ENCODE measurements at places on chromosomes 12 and 14.

DNA sequence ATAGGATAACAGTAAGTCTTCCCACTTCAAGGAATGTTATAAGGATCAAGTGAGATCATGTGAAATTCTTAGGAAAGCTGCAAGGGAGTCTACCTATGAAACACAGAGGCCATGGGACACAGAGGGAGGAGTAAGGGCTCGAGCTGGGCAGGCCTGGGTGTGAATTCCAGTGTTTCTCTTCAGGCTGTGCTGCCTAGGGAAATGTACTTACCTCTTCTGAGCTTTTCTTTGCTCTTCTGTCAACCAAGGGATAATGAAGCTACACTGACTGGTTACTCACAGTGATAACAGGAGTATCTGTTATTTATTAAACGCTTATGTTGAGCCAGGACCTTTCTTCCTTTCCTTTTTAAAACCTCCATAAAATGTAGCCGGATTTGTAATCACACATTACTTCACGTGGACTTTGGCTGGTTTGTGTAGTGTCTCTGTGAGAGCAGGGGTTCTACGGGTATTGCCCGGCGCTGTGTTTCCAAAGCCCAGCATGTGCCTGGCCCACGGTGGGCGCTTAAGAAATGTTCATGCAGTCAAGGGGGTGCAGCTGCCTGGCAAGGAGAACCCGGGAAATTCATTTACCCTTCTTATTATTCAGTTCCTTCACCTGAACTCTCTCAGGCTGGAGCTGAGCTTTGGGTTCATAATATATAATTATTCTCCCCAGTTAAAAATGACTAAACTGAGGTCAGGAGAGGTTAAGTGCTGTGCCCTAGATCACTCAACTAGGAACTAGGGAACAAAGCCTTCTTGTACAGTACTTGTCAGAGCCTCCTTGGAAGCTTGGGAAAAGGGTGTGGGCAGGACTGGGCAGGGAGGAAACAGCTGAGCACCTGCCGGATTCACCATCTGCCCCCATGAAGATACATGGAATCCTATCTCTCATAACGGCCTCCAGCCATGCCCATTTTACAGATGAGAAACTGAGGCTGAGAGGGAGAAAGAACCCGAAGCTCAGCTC lies 214.2 kb downstream of the CACNA1C start:
- DNase-seq, result no peak

GRCh38 chr12:32146074-32146873 lies 39.6 kb downstream of the BICD1 start:
- no peak for DNase-seq

GRCh38 chr12:122873540-122873939 lies 22.4 kb downstream of the VPS37B start:
- no peak for DNase-seq

GRCh38 chr12:117836476-117836875 lies 132.3 kb downstream of the KSR2 start:
- DNase-seq, result no peak

- no peak for DNase-seq
Measured at GRCh38 chr14:100440758-100441203, 117.6 kb downstream of the SLC25A47 start.

DNA sequence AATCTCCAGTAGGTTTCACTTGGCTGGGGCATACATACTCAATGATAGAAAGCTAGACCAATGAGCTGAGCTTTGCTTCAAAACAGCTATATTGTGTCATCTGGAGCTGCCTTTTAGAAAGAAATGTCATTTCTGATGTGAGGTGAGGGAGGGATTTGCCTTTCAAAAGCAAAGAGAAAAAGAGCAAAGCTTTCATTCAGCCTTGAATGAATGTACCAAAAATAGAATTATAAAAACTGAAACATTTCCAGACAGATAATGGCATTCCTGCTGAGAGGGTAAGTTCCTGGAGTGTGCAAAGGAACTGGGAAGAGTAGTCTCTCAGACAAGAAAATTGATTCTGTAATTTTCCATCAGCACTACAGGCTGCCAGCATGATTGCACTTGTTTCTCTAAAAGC lies 710.0 kb downstream of the LRFN5 start:
- DNase-seq, result no peak

DNA sequence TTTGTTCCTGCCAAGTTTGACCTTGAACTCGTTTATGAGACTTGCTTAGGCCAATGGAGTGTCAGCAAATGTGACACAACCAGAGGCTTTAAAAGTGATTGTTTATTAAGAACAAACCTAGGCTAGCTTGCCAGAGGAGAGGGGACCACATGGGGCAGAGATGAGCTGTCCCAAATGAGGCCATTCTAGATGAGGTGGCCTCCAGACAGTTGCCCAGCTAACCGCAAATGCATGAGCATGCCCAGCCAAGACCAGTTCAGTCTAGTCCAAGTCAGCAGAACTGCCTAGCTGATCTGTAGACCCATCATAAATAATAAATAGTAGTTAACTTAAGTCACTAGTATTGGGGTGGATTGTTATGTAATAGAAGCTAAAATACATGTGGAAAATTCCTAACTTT lies 172.8 kb upstream of the DYRK2 start:
- no peak for DNase-seq

DNA sequence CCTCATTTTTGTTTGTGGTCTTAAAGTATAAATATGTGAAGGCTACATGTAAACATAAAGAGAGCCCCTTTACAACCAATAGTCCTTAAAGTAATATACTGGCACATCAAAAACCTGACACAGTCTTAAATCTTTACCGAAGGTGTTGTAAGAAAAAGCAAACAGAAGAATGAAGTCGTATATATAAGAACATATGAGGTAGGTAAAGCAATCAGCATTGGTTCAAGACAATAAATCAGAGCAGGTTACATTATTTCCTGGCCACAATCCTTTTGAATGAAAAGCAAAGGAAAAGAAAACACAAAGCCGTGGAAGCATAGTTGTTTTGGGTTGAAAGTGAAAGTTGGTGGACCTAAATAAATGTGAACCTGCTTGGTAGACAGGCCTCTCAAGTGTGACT lies 183.7 kb upstream of the STXBP6 start:
- DNase-seq, result no peak

DNA sequence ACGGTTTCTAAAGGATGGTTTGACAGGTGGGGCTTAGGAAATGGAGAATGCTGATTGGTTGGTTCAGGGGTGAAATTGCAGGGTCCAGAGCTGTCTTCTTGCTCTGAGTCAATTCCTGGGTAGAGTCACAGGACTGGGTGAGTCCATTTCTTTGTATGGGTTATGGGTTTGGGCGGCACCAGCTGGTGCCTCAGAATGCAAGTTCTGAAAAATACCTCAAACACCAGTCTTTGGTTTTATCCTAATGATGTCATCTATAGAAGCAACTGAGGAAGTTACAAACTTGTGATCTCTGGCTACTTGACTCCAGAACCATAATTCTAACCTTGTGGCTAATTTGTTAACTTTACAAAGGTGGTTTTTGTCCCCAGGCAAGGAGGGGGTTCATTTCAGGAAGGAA lies 47.6 kb upstream of the EIF5 start:
- DNase-seq, result no peak

- DNase-seq, result no peak
Measured at GRCh38 chr12:97452230-97452629, 10.4 kb upstream of the RMST start.

- no peak for DNase-seq
Measured at GRCh38 chr12:2431810-2432209, 363.0 kb upstream of the FKBP4 start.

DNA sequence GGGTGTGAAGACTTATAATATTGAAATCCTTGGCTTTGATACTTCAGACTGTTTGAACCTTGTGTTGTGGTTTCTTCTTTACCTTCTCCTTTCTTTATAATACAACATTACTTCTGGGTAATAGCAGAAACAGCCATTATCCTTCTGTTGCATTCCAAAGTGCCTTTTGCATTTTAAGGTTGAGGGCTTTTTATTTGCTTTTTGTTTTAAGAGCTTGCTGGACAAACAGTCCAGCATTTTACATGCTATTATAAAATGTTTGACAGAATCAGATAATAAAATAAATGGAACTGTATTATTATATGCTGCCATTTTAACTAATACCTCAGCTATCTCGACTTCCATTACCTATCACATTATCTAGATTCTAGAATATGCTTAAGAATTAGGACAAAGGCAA lies 14.0 kb downstream of the RNF34 start:
- no peak for DNase-seq

DNA sequence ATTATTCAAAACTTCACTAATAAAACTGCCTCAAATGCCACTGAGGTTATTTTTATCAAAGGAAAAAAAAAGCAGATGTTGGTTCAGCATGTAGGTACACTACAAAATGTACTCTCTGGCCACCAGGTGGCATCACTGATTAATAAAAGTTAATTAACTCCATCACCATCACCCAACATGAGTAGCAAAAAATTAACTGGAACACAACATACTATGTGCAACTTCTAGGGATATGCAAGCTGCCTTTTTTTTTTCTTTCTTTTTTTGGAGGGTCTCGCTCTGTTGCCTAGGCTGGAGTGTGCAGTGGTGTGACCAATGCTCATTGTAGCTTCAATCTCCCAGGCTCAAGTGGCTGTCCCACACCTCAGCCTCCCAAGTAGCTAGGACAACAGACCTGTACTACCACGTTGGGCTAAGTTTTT lies 43.8 kb upstream of the NR2C1 start:
- DNase-seq, result no peak

- no peak for DNase-seq
Measured at GRCh38 chr12:122079532-122080081, 1.1 kb downstream of the MLXIP start.

GRCh38 chr12:15899282-15899870 lies 11.8 kb upstream of the DERA start:
- DNase-seq, result no peak

- no peak for DNase-seq
Measured at GRCh38 chr12:123919980-123920360, 52.7 kb downstream of the CCDC92 start.

DNA sequence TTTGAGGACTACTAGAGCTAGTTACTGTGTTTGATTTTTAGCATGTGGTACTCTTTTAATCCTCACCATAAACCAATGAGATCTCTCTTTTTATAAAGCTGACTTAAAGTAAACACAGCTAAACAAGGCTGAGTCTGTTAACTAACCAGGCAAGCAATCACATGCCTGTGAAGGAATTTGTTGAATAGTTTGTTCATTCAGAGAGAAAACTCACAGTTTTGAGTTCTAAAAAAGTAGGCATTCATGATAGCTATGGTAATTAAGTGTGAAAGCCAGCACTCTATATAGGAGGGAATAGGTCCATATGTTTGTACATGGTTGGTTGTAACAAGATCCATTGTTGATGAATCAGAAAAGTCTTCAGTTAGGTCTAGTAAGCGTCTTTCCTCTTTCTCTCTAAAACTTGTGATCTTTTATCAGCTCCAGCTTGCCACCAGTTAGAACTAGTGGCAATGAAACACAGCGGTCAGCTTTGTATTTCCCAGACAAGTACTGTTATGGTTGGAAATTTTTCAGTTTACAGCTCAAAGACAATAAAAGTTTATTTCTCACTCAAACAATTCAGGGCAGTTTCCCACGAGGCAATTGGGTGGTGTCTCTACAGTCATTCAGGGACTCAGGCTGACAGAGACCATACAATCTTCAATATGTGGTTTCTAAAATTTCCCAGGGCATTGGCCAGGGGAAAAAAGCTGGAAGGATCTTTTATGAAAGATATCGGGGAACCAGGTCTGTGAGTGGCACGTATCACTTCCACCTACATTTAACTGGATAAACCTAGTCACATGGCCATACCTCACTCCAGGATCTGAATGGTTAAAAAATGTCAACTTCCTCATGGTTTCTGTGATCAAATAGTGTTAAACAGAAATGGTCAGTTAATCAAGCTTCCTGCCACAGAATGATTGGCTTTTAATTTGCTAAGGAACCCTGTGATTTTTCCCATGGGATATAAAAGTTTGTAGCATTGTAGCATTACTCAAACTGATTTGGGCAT lies 203.1 kb downstream of the KIF21A start:
- no peak for DNase-seq

- no peak for DNase-seq
Measured at GRCh38 chr14:66944872-66945271, 244.4 kb upstream of the GARIN2 start.

GRCh38 chr12:14668591-14668990 lies 27.8 kb downstream of the GUCY2C start:
- no peak for DNase-seq

DNA sequence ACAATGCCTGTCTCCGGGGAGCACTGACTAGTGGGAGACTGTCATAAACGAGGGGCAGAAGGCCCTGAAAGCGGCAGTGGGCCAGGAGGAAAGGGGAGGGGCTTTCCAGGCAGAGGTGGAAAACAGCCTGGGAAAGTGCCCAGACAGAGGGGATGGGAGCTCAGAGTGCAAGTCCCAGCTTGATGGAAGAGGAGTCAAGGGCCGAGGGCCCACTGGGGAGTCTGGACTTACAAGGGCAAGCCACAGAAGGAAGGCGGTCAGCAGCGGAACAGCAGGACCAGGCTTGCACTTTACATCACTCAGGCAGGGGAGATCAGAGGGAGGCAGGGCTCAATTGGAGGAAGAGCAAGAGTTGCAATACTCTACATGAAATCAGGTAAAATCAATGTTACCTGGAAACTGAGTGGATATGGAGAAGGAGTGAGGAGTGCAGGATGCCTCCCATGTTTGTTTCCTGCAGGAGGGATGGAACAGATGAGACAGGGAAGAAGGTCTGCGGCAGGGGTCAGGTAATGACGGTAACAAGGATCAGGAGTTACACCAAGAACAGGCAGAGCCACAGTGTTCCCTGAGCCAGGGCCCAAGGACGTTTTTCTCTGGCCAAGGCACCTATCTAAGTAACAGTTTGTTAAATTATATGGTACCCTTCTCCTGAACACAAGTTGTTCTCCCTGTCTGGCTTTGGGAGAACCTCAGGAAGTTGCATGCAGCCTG lies 23.8 kb downstream of the PXN start:
- no peak for DNase-seq

DNA sequence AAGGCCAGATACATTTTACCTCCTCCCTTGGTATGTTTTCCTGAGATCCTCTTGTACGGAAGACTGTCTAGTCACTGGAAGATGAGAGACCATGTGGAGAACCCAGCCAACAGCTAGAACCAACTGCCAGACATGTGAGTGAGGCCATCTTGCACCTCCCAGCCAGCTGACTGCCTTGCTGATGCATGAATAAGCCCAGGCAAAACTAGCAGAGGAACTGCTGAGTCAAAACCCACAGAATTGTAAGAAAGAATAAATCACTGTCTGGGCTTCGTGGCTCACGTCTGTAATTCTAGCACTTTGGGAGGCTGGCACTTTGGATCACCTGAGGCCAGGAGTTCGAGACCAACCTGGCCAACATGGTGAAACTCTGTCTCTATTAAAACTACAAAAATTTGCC lies 160.0 kb downstream of the TPH2 start:
- DNase-seq, result no peak

- no peak for DNase-seq
Measured at GRCh38 chr12:6334940-6335450, 6.9 kb downstream of the TNFRSF1A start.

- DNase-seq, result no peak
Measured at GRCh38 chr12:49651855-49652254, 28.5 kb downstream of the PRPF40B start.

DNA sequence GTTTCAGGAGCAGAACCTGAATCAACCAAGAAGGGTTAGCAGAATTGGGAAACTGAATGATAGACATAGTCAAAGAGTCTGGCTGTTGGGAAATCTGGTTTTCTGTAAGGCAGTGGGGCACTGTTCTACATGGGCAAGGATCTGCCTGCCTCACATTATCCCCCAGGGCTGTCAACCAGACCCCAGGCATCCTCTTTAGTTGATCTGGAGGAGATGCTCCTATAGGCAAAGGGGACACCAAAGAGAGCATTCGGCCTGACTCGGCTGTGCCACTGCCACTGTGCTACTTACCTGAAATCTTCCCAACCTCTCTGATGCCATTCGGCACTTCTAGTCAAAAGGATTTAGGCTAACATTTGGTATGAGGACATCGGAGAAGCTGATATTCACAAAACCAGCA lies 4.1 kb downstream of the ISCU start:
- DNase-seq, result no peak

- DNase-seq, result no peak
Measured at GRCh38 chr12:131796754-131797587, 31.2 kb upstream of the MMP17 start.
